ENCODE measurements at places on chromosomes 1 and 21.

DNA sequence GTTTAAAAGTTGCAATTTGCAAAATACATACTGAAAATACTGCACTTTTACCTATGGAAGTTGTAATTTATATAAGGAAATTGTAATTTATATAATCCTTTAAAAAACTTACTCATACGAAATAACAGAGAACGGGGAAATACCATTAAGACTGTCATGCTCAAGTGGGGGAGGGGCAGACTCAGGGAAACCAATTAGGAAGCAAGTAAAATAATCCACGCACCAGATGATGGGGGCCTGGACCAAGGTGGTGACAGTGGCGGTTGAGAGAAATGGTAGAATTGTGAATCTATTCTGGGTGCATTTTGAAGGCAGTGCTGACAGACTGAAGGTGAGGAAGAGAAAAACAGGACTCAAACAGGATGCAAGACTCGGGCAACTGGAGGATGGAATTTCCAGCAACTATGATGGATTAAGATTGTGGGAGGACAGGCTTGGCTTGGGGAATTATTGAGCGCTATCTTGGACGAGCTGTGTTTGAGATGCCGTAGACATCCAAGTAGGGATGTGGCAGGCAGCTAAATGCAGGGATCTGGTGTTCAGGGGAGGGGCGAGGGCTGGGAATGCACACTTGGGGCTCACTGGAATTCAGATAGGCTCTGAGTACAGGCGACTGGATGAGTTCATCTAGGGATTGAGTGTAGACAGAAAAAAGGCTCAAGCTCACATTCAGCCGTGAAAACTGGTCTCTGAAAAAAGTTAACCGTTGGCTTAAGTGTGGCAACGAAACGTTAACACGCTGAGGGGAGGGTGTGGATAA is 977 bp downstream of the LCA5L start:
- no peak for DNase-seq

DNA sequence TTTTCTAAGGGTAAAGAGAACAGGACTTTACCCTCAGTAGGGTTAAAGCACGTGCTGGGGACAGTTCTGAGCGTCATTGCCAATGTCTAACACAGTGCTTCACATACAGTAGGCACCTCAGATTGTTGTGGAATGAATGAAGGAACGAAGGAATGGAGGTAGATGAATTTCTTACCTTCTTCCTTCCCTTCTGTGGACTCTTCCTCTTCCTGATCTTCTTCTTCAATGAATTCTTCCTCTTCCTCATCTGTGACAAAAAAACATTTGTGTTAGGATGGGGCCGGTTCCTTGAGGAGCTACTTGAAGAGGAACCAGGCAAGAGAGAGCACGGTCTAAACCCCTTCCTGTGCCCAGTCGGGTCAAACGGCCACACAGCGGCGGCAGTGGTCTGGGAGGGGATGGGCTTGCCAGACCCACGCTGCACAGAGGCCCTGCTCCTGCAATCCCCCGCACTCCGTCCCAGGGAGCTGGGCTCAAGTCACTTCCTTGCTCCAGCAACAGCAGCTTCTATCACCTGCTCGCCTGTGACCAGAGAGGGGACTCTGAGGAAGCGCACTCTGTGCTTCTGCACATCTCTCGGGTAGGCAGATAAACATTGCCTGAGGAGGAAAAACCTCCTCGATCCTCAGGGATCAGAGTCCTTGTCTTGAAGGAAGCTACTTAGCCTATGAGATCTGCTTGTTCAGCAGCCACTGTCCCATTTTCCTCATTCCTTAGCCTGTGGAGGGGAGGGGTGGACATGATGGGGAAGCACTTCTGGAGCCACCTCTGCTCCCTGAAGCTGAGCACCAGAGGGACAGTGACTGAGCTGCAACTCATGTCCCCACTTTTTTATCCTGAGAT is 8.0 kb upstream of the SLC30A2 start:
- no peak for DNase-seq

DNA sequence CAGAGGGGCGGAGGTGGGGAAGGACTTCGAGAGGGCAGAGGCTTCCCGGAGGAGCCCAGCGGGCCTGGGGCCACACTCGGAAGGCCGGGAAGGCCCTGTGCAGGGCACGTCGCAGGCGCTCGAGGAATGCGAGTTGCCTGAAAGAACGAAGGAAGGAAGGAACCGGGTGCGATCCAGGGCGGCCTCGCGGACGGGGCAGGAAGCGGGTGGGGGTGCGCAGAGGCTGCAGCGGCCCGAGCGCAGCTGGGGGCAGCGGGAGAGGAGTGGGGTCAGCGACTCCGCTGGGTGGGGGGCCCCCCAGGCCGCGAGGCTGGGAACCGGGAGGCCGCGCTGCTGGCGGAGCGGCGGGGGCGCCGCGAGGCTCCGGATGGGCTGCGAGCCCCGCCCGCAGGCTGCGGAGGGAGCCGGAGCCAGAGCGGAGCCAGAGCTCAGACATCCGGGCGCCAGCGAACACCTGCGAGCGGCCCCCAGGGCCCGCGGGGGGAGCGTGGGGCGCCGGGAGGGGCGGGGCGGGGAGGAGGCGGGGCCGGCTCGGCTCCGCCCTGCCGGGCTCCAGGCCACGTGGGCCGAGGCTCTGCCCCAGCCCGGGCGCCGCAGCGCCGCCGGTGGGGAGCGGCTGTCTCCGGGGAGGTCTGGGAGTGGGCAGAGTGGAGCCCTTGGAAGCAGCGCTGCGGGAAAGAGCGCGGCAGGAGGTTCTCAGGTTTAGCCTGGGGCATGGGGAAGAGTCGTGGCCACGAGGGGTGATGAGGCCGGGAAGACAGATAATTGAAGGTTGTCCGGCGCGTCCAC is 4.6 kb downstream of the ID3 start:
- DNase-seq = peak; percentile 44

DNA sequence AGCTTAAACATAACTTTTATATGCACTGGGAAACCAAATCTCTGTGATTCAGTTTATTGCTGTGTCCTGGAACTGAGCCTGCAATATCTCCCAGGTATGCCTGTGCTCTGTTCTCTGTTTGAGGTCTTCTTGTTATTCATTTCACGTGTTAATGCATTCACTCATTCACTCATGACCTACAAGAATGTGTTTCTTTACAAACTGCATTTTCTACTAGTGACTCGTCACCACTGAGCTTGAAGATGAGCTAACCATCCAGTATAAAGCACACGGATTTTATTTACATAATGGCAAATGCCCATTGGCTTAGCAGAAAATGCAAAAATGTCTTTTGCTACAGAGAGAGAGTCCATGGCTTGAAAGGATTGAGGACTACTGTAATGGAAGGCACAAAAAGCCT is 75.0 kb upstream of the DUSP10 start:
- DNase-seq = no peak

DNA sequence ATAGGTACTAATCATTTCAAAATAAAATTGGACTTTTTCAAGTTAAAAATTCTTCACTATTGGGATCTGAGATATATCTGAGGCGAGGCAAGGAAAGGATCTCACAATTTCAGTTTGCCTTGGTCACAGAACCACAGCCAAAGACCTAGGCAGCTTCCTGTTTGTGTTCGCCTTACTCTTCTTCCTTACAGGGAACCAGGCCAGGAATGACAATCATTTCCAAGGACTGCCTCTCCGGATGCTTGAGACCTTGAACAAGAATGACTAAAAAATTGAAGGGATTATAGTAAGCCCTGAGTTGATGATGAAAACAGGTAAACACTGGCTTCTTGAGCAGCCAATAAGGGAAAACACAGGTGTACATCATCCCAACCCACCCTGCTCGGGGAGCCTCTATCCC is 35.2 kb upstream of the SERBP1 start:
- DNase-seq = no peak

GRCh38 chr1:223714849-223715603 is 2.7 kb downstream of the CAPN2 start:
- no peak for DNase-seq

DNA sequence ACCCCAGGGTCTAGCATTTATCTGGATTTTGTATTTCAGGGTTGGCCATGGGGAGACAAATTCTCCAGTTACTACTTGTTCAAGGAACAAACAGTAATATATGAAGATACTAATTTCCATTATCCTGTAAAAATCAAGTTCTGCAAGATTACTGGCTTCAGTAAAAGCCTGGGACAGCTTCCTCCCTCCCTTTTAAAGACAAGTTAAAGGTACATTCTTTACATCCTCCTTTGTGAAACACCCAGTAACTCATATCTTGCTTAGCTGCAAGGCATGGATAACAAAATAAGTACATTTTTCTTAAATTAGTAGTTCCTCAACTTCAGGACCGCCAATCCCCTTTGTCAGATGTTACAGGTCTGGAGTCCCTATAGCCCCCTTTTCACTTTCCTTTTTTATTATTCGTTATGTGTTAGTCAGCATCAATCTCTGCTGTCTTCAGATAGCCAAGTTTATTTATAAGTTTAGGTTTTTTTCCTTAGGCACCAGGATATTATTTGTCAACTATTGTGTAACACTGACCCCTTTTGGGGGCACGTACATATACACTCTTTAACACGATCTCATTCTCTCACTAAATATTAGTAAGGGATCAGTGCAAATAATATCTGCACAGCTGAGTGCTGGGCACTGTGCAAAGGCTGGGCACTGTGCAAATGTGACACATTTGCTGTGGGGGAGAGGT is 9.8 kb downstream of the ERRFI1 start:
- DNase-seq = no peak

DNA sequence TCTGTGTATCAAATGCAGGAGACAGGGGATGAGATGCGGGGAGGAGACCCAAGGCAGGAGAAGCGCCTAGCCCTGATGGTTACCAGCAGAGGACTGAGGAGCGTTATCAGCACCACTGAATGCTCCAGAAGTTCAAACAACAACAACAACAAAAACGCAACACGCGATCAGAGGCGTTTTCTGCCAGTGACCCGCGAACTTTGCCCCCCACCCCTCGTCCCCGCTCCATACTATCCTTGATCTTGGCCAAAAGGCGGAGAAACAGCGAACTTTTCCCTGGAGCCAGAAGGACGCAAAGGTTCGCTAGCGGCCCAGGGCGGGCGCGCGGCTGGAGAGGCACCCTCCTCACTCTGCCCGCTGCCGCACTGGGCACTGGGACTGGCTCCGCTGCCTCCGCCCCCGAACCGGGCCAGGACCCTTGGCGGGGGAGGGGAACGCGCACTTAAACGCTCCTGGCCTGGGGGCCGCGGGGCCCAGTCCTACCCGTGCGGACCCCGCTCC is 699 bp downstream of the ECHDC2 start:
- no peak for DNase-seq

- no peak for DNase-seq
Observed at GRCh38 chr21:37437376-37438080, 71.0 kb downstream of the DYRK1A start.

DNA sequence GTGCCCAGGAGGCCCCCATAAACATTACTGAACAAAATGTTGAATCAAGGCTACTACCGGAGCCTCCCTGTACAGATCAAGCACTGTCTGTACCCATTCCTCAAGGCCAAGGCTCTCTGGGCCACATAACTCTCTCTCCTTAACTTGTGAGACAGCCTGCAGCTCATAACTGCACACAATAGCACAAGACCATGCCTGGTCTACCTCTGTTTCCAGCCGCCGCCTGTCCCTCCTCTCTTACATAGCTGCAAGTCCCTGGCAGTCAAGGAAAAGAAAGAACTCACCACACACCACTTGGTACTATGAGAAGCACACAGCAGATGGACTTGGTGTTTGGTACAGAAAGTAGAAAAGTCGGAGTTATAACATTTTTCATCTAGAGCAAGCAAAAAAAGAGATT is 91.1 kb downstream of the SSBP3 start:
- DNase-seq = no peak

All from NCI-H1436 treated with DMSO at 0.1 percent for 48 hours (cell line).